ENCODE measurements at places on chromosomes 16 and 17.
A peak's percentile ranks its signal among the peaks of the same experiment; 100 is the strongest.

GRCh38 chr16:17723531-17724134 is 252.9 kb upstream of the XYLT1 start:
- DNase-seq: no peak

DNA sequence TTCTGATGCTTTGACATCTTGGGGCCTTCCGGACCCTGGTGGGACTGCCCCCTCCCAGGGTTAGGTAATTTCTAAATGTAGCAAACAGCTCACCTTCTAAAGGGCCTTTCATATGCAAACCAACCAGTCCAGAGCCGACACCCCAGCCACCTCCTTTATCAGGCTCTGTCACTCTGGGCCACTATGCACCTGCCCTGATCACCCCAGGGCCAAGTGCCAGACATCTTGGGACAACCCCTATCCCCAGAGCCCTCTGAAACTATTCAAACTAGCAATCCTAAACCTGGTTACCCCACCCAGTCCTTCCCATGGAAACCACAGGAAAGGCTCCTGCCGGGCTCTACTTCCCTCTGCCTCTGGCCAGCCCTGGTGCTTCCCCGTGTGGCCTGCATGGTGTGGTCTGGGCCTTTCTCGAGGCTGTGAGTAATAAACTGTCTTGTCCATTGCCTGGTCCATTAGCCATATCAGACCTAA is 91.2 kb upstream of the TNRC6C start:
- DNase-seq: no peak

DNA sequence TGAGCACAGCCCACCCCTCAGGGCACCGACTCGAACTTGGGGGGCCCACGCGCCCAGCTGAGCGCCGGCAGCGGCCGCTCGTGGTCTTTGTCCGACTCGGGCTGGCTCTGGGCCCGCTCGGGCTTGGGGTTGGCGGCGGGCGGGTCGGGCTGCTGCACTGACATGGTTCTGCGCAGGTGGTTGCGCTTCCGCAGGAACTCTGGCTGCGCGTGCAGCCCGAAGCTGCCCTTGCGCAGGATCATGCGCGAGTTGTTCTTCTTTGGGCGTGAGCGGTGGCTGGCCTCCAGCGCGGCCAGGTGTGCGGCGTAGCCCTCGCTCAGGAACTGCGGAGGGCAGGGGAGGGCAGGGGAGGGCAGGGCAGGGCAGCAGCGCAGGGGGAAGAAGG is 11.1 kb downstream of the PIMREG start:
- DNase-seq: peak; percentile 9

GRCh38 chr17:54844233-54844632 is 56.4 kb upstream of the TOM1L1 start:
- no peak for DNase-seq

GRCh38 chr16:64074706-64075105 is 1047.2 kb downstream of the CDH11 start:
- DNase-seq: no peak

GRCh38 chr16:1708083-1708767 is 2.2 kb downstream of the MAPK8IP3 start:
- peak; percentile 10 for DNase-seq

DNA sequence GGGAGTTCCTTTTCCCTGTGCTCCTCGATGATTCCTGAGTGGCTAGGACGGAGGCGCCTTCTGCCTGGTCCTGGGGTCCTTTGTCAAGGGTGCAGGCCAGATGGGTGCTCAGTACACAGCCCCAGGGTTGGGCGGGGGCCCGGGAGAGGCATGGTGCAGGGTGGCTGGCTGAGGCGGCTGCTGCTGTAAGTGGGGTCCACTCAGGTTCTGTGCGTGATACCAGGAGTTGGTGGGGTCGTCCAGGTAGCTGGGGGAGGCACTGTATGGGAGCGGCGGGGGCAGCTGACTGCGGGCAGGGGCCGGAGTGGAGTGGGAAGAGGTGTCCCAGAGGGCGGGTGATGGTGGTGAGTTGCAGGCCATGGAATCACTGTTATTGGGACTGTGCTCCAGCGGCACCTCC is 3.6 kb downstream of the DLX3 start:
- DNase-seq: no peak

DNA sequence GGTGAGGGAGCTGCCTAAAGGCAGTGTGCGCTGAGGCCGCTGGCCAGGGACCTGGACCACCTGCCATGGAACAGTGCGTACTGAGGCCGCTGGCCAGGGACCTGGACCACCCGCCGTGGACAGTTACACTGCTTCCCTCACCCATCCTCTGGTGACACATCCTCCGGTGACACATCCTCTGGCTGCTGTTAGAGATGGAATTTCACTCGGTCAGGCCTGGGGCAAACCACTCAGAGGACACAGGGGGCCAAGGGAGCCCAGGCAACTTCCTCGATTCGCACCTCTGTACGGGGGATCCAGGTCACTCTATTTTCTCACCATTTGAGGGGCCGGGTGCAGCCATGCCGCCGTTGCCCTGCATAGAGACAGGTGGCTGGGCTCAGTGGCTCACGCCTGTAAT is 32.4 kb upstream of the RPTOR start:
- no peak for DNase-seq

DNA sequence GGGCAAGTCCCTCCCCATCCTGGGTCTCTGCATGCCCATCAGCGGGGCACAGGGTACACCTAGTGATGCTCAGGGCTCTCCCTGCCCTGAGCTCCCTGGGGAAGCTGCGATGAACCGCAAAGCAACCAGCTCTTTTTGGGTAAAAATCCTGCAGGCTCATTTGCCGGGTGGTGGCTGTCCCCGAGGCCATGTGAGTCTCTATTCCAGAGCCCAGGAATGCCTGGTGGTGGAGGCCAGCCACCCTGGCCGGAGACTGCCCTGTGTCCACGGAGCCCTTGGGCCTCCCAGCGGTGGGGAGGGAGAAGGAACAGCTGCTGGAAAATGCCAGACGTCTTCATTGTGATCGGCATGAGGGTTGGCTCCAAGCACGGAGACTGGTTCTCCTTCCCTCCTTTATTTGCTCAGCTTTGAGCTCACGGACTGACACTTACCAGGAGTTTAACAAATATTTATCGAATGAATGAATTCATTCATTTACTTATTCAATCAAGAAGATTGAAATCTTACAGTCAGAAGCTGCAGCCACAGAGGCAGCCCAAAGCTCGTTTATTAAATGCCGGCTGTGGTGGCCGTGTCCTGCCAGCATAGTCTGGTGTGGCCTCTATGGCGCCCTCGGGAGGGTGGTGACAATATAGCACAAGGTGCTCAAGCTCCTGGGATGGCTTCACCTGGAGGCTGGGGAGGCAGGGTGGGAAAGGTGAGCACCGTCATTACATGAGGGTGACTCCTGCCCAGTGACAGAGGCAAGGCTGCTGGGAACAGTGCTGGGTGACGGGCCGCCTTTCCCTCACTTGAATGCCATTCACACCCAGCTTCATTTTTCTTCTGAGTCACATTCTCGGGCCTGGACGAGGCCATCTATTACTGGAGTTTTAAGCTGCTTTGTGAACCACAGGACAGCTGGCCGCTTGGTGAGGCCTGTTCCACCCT is 31.1 kb upstream of the JPH3 start:
- no peak for DNase-seq

DNA sequence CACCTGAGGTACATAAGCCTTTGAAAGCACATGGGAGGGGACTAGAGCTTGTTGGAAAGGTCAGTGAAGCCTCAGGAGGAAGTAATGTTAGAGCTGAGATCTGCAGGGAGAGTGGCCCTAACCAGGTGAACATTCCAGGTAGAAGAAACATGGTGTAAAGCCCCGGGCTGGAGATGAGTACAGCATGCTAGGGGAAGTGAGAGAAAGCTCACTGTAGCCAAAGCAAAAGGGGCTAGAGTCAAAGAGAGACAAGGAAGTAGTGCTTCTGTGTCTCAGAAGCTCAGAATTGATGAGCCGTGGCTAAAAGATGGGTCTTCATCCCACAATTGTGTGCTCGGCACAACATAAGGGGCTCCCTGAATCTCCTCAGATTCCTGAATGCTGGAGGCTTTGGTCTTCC is 481.8 kb downstream of the XYLT1 start:
- DNase-seq: no peak

DNA sequence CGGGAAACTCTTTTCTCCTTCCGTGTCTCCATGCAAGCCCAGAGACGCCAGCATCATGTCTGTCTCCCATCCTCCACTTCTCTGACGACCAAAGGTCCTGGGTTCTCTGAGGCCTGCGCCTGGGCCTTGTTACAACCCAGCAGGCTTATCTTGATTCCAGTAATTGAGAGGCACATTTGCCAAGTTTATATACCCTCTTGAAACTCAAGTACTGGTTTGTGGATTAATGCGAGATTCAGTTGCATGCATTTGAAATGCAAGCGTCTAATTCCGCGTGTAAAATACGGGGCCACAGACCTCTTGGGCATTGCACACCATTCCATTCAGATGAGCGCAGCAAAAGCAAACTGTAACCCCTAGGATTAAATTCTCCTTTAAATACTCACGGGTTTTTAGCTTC is 28.7 kb upstream of the CRISPLD2 start:
- no peak for DNase-seq

GRCh38 chr16:66131156-66131807 is 235.2 kb upstream of the CDH5 start:
- no peak for DNase-seq

DNA sequence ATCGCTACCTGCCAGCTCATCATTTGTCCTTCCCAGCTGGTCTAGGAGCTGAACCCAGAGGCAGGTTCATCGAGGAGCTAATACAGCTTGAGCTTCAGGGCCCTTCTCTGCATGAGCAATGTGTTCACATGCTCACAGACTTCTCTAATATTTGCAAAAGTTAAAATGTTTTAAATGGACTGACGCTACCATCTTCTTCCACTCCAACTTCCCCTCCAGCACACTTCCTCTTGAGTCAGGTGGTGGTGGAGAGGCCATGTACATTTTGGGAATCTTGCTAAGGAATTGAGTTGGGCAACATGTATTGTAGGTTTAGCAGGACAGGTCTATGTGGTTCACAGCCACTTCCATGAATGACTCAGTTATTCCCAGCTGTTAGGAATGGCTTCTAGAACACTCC is 21.6 kb upstream of the RHOT1 start:
- no peak for DNase-seq

DNA sequence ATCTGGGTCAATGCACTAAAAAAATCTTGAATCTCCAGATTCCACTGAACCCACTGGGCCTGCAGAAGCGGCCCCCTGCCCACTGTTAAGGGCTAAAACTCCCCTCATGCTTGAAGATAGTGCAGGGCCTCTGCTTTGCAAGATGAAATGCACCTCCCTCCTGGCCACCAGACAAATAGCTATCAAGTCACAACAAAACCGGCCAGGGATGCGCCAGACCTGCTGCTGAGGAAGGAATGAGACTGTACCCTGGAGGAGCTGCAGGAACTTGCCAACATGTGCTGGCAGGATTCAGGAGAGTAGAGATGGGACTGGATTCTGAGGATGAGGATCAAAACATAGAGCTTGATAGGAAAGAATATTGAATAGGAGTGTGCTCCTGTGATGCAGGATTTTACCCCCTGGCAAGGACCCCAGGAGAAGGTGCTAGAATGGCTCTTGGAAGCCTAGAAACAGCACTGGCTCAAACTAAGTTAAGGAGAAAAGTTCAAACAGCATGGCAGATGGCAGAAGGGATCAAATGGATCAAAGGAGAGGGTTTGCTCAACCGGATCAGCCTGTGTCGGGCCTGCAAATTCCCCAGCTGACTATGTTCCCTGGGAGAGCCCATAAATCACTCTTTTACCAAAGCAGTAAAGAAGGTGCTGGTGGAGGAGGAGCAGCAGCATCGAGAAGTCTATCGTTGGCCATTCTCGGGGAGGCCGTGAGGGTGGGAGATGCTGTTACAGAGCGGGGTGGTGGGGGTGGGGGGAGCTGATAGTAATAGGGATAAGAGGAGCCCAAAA is 27.2 kb upstream of the XYLT2 start:
- no peak for DNase-seq

- no peak for DNase-seq
Measured at GRCh38 chr16:87344165-87344930, 27.2 kb upstream of the C16orf95 start.

GRCh38 chr16:1772362-1772907 is at the start of gene EME2:
Gene EME2, plus strand, starts transcription at chr16:1772810. Its CDS starts 418 bp downstream, at chr16:1773228.
- DNase-seq: no peak

DNA sequence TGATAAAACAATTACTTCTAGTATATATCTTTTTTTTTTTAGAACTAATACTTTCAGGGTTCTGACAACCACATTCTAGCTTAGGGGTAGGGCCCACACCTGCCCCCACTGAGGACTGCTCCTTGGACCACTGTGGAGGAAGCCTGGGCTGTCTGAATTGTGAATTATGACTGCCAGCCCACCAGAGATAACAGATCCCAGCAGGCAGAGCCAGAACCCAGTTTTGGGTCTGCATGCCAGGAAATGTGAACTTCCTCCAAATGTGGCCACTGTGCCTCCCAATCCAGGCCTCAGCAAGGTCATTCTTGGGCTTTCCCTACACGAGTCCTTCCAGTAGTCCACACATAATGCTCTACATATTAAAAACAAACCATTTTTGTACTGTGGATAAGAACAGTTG is 15.9 kb downstream of the VEZF1 start:
- no peak for DNase-seq

GRCh38 chr16:23286131-23286532 is 16.0 kb upstream of the SCNN1B start:
- DNase-seq: no peak

DNA sequence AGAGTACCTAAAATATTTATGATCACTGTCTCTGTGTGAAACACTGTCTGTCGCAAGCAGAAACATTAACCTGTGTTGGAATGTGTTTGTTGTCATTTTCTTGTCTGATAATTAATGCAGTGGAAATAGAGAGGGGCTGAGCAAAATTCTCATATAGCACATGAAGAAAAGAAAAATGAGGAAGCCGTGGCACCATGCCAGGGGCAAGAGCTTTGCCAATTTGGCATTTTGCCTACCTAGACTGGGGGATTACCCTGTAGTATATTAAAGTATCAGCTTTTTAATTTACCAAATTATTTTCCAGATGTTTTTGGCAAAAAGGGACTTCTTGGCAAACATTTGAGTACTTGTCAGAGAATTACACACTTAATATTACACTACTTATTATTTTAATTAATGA is 1326.6 kb upstream of the GOT2 start:
- DNase-seq: no peak

DNA sequence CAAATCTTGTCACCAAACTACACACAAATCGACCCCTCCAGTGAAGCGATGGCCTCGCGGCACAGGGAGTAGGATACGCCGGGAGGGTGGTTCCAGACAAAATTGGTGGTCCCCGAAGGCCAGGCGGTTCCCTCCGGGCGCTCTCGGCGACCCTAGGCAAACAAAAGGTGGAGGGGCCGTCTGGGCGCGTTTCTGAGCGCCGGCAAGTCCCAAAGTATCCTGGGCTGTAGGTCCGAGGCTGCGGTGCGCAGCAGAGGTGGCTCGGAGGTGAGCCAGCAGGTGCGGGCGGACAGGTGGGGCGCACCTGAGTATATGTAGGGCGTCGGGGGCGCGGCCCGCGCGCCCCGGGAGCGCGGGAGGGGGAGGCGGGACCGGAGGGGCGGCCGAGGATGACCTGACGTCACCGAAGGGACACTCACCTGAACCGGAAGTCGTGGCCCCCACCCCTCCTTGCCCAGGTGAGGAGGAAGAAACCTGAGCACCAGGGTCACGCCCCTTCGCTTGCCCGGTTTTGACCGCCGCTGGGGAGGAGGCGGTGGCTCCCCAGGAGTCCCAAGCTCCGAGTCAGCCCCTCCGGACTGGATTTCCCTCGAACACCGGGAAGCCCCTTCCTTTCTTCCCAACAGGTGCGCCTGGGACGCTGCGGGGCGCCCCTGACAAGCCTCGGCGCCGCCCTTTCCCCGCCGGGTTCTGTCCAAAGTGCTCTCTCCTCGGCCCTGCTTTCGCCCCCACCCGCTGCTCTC is at the start of gene CLDN7:
Gene CLDN7, minus strand, starts transcription at position 287 of the 743 bp plus-strand sequence. CDS start 435 bp downstream, outside the sequence.
- DNase-seq: no peak

GRCh38 chr16:24009098-24009497 is 173.3 kb downstream of the PRKCB start:
- no peak for DNase-seq

- no peak for DNase-seq
Measured at GRCh38 chr17:14144508-14144907, 75.2 kb downstream of the COX10 start.

- DNase-seq: no peak
Measured at GRCh38 chr16:86298758-86299134, 211.6 kb upstream of the FOXF1 start.

All from activated gamma-delta T cell treated with anti-CD3 and anti-CD28 coated beads, Interleukin-2, amount 50 U/mL, for 16 hours (primary cell).